ENCODE measurements at places on chromosomes 6 and 20.

GRCh38 chr6:21340573-21340972, 253.0 kb upstream of the SOX4 start:
- no peak for DNase-seq

DNA sequence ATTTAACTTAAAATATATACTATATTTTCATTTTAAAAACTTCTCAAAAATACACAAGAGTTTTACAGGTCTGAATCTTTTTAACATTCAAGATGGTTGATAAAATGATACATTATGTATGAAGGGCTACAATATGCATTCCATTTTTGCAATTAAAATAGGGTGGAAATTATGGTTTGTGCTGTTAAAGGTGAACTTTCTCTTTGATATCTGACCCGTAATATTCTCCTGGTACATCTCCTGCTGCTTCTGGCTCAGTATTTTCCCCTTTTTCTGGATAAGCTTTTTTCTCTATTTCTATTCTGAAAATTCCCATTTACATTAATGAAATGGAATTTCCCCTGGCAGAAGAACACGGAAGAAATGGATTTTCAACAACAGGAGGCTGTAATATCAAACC, 27.4 kb upstream of the LCA5 start:
- no peak for DNase-seq

- DNase-seq = no peak
Measured at GRCh38 chr6:56746767-56747504, 104.2 kb upstream of the DST start.

- no peak for DNase-seq
Measured at GRCh38 chr6:127317388-127318128, 25.9 kb downstream of the ECHDC1 start.

GRCh38 chr6:66245231-66245630, 538.2 kb upstream of the EYS start:
- no peak for DNase-seq

- no peak for DNase-seq
Measured at GRCh38 chr6:84357631-84358030, 130.2 kb upstream of the CEP162 start.

DNA sequence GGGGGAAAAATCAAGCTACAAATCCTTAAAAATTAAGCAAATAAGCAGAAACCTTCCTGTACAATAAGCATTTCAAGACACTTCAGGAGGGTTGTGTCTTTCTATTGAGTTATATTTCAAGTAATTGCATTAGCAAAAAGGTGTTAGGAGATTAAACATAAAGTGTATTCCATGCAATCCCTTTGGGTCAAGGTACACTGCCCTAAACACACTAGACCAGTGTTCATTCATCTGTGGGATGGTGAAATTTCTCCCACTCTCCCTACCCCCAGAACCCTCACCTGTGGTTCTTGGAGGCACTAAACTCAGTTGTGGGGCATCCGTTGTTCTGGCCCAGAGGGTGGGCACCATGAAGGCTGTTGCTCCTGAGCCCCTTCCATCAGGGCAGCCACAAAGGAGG, 205.1 kb upstream of the SGK1 start:
- no peak for DNase-seq

- no peak for DNase-seq
Measured at GRCh38 chr6:75230484-75231325, 12.9 kb downstream of the COX7A2 start.

DNA sequence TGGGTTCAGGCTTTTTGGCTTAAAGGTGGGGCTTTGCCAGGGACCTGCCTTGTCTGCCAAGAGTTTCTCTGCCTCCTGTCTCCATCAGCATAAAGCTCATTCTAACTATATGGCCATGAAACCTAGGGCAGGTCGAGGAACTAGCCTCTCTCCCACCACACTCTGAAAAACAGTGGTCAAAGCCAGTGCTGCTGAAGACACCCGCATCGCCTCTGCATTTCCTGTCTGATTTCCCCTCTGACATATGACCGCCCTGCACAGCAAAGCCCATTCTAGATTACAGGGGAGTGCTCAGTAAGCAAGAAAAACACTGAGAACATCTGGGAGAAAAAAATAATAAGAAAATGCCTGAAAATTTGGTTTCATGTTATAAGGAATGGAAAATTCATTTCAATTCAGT, 573.6 kb downstream of the PRKN start:
- DNase-seq = no peak

DNA sequence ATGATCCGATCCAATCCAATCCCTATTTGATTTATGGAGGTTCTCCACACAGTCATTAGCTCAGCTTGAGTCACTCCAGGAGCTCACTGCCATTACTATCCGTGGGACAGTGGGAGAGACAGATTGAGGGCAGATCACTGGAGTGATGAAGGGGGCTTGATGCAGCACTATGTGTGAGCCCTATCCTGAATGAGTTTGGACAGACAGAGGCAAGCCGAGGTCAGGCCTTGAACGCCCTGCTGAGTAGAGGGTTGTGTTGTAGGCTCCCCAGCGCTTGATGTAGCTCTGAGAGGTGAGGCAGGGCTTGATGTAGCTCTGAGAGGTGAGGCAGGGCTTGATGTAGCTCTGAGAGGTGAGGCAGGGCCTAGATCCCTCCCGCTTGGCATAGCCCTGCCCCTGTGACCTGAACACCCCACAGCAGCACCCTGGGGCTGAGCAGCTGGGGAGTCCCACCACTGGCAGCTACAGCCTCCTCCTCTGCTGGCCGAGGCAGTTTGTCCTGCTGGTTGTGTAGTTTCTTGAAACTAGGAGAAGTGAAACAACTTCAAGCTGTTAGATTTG, 58.7 kb downstream of the ZFAND3 start:
- no peak for DNase-seq

GRCh38 chr6:14720411-14721102, 525.3 kb upstream of the JARID2 start:
- no peak for DNase-seq

GRCh38 chr20:16922834-16923233, 174.7 kb downstream of the OTOR start:
- DNase-seq = no peak

- no peak for DNase-seq
Measured at GRCh38 chr6:113010196-113010989, 663.3 kb downstream of the RFPL4B start.

DNA sequence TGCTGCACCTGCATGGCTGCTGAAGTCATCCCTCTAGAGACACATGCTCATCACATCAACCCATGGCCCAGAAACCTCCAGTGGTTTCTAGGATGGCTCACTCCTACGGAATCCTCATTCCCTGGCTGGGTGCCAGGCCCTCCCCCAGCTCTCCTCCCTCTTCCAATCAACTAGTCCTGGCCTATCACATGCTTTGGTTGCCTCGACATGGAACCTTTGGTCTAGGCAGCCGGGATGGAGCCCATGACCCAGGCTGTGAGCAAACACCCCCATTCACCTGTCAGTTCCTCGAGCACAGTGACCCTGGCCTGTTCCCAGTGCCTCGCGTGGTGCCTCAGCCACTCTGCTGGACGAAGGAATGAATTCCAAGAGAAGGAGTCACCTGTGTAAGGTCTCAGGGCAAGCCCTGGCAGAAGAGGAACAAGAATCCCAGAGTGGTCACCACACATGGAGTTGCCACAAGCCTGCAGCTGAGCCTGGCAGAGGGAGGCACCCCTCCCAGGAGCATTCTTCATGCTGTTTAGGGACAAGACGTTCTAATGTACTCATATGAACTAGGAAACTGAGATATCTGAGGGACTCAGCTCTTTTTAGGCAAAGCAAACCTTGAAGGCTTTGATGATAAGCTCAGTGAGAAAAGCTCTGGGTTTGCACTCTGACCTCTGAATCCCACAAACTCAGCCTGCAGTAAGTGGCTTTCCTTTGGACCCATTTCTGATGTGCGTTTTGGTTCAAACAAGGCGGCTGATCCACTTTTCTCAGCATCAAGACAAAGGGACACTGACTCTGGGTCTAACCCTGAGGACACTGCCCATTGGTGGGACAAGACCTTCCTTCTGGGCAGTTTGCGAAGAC, 40.2 kb downstream of the PPP1R3G start:
- DNase-seq = no peak

GRCh38 chr20:16244892-16245291, 328.4 kb downstream of the KIF16B start:
- no peak for DNase-seq

GRCh38 chr6:16063580-16063979, 65.3 kb upstream of the MYLIP start:
- DNase-seq = no peak

DNA sequence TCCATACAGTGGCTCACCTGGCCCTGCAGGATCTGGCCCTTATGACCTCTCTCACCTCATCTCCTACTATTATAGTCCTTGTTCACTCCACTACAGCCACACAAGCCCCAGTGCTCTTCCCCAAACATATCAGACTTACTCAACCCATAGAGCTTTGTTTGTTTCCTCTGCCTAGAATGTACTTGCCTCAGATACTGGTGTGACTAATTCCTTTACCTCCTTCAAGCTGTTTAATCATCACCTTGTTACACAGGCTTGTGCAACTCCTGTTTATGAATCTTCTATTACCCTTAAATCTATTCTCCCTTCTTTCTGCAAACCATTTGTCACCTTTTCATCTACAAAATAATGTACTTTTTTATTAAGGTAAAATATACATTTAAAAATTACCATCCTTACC, 3.2 kb downstream of the DEFB125 start:
- DNase-seq = no peak

GRCh38 chr6:148866657-148867268, 119.9 kb downstream of the UST start:
- DNase-seq = no peak

DNA sequence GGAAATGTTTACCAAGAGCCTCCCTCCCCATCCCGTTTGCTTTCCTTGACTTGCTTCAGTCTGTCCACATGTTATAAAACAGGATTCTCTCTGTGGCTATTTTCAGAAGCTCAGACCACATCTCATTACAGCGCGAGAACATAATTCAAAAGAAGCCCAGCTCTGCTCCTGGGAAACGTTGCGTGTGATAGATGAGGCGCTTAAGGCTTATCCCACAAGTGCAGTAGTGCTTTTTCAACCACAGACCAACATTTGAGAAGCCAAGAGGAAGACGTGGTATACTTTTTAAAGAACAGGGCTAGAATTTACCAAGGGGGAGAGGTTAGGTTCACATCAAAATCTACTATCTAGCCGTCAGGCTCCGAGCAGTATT, 239.5 kb downstream of the SLC24A3 start:
- no peak for DNase-seq

- no peak for DNase-seq
Measured at GRCh38 chr20:46701556-46701955, 7.9 kb upstream of the SLC2A10 start.

DNA sequence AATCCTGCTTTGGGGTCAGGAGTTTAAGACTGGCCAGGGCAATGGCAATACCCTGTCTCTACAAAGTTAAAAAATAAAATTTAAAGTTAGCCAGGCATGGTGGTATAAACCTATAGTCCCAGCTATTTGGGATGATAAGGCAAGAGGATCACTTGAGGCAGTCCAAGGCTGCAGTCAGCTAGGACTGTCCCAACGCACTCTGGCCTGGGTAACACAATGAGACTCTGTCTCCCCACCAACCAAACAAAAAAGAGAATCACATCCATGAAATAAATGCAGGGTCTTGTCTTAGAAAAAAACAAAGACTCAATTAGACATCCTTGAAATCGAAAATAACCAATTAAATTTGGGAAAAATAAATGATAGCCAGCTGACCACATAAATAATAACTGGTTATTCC, 88.9 kb downstream of the PHIP start:
- no peak for DNase-seq

- no peak for DNase-seq
Measured at GRCh38 chr6:157020881-157021343, 243.7 kb downstream of the ARID1B start.

DNA sequence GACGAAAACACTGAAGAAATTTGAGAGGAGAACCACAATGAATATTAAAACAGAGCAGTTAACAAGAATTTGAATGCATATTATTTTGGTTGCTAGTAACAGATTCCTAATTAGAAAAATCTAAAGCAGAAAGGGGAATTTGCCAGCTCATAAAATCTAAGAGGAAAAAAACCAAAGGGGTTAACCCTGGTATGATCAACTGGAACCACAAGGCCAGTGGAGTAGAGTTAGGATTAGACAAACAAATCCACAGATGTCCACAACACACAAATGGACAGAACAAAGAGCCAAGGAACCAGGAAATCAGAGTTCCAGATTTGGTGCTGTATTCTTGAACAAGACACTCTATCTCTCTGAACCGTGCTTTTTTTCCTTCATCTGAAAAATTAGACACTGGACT, 195.0 kb downstream of the TASP1 start:
- no peak for DNase-seq

GRCh38 chr20:2026514-2026913, 32.7 kb upstream of the PDYN start:
- DNase-seq = no peak

GRCh38 chr6:24486065-24486464, 3.3 kb downstream of the GPLD1 start:
- DNase-seq = no peak

GRCh38 chr6:159062976-159063375, 18.2 kb upstream of the TAGAP start:
- no peak for DNase-seq

DNA sequence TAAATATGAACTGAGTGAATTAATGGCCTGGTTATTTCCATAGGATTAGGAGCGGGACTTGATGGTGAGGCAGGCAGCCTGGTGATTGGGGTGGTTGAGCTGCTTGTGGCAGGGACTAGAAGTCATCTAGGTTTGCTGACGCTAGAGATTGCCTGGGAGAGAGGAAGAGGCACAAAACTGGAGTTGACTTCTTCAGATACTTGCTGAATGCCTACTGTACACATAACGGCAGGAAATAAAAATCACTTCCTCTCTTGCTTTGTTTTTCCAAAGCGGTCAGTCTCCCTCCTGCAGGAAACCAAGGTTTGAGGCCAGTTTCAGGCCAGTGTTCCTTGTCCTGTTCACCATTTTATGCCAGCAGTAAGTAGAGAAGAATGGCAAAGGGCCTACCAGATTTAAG, 36.7 kb upstream of the MYLIP start:
- no peak for DNase-seq

DNA sequence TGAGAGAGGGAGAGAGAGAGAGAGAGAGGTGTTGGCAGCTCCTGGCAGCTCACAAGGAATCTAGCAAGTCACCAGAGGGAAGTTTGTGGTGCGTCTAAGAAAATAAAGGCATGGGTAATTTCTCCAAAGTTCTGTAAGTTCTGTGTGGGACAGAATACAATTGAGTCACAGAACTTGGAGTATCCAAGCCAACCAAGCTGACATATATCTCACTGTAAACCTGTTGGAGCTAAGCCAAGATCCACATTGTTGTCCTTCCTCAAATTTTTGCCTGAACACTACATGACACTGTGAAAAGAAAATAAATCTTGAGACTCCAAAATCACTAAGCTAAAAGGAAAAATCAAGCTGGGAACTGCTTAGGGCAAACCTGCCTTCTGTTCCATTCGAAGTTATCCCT, 436.7 kb downstream of the MEI4 start:
- no peak for DNase-seq

DNA sequence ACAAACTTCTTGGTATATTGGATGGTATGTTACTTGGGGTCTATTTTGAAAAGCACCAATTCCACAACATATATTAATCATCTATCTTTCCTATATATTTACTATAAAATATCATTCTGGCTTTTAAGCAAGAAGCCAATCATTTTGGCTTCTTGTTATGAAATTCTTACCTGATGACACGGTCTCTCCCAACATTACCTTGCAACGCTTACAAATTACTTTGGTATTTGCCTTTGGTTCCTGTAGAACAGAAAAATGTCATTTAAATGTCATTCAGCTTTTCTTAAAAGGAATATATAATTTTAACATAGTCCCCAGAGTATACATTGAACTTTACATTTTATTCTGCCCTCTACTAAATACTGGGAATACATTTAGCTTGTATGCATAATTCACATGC, 27.4 kb downstream of the UBE3D start:
- no peak for DNase-seq
